Left cardiac atrium (tissue), 4 donors: ENCODE measurements at places on chromosomes 1 and 21.

DNA sequence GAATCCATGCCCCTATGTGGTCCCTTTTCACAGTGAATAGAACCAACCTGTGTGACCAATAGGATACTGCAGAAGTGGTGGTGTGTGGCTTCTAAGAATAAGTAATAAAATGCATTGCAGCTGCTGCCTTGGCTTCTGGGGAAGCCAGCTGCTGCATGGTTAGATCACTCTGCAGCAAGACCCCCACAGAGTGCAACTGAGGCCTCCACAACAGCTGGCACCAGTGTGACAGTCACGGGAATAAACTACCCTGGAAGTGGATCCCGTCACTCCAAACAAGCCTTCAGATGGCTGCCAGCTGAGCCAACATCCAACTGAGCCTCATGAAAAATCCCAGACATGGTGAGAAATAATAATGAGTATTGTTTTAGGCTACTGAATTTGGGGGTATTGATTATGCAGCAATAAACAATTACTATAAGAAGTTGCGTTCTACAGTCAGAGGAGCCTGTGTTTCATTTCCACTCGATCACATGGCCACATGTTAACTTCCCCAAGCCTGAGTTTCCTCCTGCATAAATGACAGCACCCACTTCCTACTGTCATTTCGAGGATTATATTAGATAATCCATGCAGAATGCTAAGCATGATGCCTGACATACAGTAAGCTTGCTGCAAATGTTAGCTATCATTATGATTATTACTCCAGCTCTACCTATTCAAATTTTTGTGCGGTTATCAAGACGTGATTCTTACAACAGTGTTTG, 20.8 kb upstream of the COG2 start:
- DNase-seq = no peak

DNA sequence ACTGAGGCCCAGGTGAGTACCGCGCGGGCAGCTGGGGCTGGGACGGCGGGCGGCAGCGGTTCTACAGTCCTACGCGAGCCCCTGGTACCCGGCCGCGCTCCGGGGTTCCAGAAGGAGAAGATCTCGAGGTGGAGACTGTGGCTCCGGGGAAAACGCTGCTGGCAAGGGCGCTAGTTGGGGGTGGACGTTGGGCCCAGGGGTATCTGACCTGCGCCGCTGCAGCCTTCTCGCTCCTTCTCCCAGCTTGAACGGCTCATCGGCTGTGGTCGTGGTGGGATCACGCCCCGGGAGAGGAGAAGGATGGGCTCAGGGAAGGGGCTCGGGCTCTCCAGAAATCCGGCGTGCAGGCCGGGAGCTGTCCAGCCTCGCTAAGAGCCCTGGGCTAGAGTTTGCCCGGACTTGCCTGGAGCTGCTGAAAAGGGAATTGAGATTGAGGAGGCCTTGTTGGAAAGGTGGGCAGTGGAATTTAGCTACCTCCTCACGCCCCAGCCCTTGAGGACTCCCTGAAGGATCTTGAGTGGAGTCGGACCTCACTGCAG, 1.1 kb upstream of the POU3F1 start:
- no peak for DNase-seq

GRCh38 chr1:53048960-53049573, 12.9 kb upstream of the PODN start:
- peak; percentile 48 for DNase-seq

DNA sequence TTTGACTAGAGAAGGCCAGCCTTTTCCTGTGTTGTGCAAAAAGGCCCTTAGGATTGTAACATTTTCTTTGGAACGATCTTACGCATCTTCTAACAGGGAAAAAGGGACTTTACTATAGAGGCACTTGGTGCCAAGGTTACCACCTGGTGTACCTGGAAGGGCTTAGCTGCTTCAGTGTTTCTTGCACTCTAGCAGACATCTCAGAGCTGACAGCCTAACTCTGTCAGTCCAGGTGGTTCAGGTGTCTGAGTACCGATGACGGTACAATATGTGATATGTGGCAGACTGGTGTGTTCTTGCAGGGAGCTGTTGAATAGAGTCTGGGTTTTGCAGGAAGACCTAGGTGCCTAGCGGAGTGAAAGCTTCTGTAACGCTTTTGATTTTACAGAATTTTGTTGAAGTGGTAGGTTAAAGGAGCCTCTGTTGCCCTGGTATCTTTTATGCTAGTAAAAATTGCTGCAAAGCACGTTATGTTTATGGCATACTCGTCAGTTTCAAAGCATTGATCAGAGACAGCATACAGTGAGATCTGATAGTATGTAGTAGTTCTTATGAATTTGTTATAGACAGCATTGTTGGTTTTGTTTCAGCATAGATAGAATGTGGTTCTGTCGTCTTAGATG, 1.4 kb downstream of the MAGI3 start:
- DNase-seq = no peak

DNA sequence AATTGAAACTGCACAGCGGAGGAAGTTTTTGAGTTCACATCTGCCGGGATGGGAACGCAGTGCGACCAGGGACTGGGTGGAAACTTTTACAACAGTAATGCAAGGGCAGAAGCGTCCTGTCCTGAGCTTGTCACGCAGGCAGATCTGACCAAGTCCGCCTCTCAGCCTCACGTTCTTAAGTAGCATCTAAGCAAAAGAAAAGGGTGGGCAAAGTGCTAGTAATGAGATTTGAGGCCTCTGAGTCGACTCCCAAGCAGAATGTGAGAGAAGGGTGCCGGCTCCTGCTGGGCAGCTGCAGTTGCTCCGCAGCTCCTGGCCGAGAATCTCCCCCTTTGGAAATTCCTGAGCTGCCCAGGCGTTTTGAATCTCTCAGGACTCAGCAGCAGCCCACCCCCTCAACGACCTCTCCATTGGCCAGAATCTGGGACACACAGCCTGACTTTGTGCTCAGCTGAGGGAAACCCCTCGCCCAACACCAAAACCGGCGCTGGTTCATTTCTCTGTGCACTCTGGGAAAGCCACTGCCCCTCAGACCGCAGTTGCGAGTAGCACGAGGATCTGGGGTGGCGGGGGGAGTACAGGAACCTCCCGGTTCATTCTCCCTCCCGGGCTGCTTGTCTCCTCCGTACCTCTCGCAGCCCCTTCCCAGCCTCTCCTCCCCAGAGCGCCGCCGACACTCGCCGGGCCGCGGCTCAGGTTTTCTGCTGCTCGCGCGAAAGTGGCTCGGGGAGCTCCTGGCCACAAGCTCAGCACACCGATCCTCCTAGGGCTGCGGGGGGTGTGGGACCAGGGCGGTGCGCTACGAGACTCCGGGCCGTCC, 913 bp upstream of the S1PR1 start:
- DNase-seq = peak; percentile 59

DNA sequence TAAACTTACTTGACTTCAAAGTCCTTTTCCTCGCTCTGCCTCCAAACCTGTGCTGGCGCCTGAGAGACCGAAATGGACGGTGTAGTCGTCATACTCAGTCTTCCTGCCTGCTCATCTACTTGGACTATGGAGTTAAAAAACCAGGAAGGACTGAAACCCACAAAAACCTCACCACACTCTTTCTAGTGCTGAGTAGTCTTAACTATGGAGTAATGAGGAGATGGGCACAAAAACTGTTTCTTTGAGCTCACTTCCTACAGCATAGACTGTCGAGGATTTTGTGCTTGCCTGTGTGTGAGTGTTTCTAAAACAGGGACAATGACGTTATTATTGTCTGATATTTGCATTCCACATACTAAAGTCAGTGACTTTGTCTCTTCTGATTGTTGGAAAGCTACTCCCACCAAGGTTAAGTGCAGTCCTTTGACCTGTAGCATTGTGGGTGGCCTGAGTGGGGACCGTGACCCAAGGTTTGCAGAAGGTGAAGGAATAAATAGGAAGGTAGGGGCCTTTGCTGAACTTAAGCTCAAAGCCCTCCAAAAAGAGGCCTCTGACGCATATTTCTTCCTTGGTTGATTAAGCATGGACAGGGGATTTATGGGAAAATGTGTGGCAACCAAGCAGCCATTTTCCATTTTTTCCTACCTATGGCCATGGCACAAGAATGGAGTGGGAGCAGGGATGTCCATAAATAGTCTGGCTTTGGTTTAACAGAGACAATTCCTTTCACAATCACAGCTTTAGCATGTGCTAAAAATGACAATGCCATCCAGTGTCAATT, 109.6 kb downstream of the ZBTB18 start:
- no peak for DNase-seq

- DNase-seq = no peak
Measured at GRCh38 chr1:204663644-204664383, 21.7 kb downstream of the LRRN2 start.

DNA sequence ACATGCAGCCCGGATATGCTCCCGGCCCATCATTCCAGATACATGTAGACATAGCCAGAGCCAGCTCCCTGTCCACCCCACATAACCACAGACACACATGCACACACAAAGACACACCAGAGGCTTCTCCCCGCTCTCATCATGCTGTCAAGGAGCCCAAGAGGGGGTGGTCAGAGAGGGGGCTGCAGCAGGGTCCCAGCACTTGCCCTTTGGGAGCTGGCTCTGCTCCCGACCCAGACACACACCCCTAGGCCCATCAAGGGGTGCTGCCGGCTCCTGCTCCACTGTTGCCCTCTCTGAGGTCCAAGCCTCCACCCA, 2.6 kb downstream of the PTAFR start:
- DNase-seq = no peak

DNA sequence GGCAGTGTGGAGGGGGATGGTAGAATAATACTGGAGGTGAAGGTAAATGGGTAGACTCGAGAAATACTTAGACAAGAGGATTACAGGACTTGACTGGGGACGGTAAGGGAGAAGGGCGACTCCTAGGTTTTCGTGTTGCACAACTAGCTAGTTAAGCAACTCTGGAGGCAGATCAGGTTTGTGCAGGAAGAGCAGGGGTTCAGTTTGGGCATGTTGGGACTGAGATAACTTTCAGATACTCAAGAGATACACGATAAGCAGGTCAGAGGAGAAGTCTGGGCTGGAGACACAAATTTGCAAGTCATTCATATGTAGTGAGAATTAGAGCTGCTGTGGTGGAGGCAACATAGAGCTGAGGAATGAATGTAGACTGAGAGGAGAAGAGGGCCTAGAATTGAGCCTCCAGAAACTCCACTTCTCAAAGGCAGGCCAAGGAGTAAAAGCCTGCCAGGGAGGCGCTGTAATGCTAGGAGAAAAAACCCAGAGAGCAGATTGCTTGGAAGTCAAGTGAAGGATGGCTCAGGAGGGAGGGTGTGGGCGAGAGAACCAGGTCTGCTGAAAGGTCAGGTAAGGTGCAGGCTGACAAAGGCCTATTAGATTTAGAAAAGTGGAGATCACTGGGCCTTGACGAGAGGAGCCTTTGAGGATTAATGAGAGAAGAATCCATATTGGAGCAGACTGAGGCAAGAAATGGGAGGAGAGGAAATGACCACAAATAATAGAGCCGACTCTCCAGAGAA, 20.8 kb downstream of the MAB21L3 start:
- DNase-seq = no peak

GRCh38 chr1:44476891-44477290, 71.8 kb downstream of the RNF220 start:
- DNase-seq = no peak

GRCh38 chr1:171220081-171220420, 28.2 kb upstream of the FMO1 start:
- DNase-seq = no peak

DNA sequence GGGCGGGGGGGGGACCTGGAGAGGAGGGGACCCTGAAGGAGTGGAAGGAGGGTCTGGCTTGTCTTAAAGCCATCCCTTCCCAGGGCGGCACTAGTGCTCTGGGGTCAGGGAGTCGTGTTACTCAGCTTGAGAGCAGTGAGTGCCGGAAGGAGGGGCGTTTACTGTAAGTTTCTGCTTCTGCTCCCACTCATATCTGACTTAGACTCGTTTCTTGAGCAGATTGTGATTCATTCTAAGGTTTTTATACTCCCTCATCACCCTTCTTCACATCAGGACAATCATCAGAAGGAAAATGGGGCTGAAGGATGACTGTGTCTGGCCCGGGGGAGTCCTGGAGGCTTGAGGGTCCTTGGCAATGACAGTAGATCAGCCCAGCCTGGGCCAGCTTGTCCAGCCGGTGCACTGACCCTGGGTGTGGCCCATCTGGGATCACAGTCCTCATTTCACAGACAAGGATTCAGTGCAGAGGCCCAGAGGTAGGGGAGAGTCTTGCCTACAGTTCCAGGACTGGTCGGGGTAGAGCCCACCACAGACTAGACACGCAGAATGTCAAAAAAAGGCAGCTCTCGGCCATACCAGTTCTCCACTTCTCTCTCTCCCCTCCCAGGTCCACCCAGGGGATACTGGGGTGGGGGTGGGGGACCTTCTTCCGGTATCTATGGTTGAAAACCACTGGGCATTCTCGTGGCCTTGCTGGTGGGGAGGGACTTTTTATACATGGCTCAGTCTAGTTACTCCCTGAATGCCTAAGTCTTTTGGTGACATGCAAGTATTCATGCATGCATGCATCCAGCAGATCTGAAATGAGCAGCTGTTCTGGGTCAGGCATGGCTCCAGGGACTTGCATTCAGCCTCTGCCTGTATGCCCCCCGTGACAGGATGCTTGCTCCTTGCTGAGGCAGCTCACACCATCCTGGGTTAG, 5.1 kb downstream of the TNFRSF8 start:
- peak; percentile 51 for DNase-seq

DNA sequence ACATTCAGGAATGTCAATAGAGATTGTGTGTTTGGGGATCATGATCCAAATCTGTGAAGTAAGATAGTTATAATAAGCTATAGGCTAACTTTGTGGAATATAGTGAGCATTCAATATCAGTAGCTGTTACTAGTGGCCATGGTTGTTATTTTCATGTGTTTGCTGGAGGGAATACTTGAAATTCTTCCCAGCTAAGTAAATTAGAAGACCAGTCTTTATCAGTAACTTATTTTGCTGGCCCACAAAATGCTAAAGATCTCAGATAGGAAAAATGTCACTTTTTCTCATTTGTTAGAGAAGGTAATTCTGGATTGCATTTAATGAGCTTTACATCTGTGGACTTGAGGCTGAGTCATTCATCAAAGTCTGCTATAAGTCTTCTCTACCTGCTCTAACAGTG, 156.1 kb upstream of the LRRC7 start:
- no peak for DNase-seq

DNA sequence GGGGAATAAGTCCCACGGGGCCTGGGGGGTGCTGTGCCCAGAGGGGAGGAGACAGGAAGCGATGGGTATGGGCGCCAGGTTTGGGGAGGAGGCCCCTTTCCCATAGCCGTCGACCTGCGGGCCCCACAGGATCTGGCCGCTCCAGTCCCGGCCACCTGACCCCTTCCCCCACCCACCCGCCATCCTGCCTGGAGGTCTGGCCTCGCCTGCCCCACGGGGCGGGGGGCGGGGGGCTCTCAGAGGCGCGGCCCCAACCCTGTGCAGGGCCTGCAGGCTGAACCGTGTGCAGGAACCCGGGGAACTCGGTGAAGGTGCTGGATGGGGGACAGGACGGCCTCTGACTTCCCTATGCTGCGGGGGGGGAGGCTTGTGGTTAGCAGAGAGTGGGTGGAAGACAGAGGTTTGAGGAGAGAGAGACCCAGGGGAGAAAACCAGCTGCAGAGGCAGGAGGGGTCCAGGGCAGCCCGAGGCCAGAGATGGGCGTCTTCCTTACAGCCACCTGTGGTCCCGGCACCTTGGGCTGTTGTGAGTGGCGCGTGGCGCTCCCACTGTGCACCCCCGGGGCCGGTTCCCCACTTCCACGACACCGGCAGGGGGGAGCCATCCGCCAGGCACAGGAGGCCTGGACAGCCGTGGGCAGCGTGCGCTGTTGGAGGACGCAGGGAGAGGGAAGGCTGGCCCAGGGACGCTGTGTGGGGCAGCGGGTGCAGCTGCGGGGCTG, 2.5 kb upstream of the TNFRSF18 start:
- DNase-seq = peak; percentile 20
